ENCODE measurements at places on chromosomes 6 and 20. TPM values are rescaled to one million over a fixed set of nuclear protein-coding genes. Genes with fewer than 3 reads are reported as not detected.

The EMILIN3 gene
- 5.6 TPM for total RNA-seq

- DNase-seq, result no peak
Observed at GRCh38 chr6:126302191-126302590, 37.7 kb upstream of the CENPW start.

The TUBB1 gene
- total RNA-seq, result 0.22 TPM

GRCh38 chr6:137025786-137026730 lies 18.7 kb downstream of the IL20RA start:
- DNase-seq, result no peak

The C20orf141 gene
- total RNA-seq, result not detected

The FKBP5 gene
- 106 TPM for total RNA-seq

The CST7 gene
- total RNA-seq, result 0.48 TPM

The PBOV1 gene
- not detected for total RNA-seq

DNA sequence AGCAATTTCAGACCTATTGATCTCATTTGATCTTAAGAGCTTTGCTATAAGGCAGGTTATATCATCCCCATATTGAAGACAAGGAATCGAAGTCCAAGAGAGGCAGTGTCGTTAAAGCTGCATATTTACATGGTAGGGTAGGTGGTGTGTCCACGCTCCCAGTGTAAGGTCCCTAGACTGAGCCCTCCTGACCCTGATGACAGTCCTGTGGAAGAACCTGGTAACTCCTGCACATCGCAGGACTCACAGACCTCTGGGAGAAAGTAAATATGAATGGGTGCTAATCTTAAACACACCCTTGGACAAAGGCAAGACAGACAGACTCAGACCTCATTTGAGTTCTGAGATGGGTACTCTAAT lies 602 bp upstream of the HLA-DPB1 start:
- no peak for DNase-seq

The LAMA2 gene
- 115 TPM for total RNA-seq
